ENCODE measurements at places on chromosomes 3 and 15.
A peak's percentile ranks its signal among the peaks of the same experiment; 100 is the strongest.

GRCh38 chr3:190108804-190109203, 11.9 kb downstream of the P3H2 start:
- no peak for DNase-seq

DNA sequence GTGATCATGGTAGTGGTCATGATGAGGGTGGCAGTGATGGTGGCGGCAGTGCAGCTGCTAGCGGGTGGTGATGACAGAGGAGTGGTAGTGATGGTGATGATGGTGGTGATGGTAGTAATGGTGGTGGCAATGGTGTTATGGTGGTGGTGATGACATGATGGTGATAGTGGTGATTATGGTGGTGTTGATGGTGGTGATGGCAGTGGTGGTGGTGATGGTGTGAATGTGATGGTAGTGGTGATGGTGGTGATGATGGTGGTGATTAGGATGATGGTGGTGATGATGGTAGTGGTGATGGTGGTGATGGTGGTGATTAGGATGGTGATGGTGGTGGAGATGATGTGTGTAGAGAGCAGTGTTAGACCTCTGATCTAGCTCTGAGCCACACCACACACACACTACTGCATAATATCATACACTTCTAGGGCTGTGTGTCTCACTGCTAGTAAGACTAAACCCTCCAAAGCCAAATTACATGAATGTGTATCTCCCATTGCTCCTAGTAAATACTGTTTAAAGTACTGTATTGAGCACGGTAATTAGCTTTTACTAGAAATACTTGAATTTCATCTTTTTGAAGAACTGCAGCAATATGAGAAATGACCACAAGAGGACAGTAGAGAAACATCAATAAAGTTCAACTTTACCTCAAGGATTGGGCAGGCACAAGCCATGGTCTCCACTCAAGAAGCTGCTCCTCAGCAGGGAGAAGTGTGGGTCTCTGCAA, 28.8 kb downstream of the TMED3 start:
- no peak for DNase-seq

DNA sequence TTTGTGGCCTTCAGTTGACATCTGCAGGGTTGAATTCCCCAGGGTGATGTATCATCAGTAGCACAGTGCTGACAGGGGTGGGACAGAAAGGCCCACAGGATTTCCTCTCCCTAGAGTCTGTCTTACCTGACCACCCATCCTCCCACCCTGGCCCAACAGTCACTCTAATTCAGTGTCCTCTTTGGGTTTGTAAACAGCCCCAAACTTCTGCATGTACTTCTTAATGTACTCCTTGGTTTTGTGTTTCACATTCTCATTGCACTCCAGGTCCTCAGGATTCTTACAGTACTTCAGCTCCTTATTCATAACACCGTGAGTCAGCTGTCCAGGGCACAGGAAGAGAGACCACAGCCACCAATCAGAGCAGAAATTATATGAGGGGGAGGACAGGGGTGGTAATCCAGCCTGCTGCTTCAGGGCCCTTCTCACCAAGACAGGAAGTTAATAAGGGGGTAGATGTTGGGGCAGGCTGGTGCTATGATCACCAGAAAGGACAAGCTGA, 37.5 kb downstream of the NBEAL2 start:
- DNase-seq = peak; percentile 31

DNA sequence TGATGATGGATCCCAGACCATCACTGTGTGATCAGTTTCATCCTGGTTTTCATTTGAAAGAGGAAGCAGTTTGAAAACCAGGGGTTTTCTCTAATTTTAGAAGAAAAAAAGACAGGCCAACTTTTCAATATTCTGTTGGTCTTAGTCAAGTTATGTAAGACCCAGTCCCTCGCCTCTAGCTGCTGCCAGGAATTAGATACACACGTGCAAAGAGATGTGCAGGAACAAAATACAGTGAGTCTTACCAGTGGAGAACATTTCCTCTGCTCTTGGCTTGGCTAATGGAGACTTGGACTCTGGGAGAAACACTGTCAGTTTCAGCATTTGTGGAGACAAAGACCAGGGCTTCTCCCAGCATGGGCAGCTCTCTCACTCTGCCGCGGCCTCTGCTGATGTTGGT, 214.9 kb upstream of the C2CD4B start:
- no peak for DNase-seq

- no peak for DNase-seq
These were observed 24.6 kb upstream of the DMXL2 start for GRCh38 chr15:51647128-51647562.

GRCh38 chr3:132843851-132844553, 121.8 kb upstream of the NPHP3 start:
- DNase-seq = no peak

DNA sequence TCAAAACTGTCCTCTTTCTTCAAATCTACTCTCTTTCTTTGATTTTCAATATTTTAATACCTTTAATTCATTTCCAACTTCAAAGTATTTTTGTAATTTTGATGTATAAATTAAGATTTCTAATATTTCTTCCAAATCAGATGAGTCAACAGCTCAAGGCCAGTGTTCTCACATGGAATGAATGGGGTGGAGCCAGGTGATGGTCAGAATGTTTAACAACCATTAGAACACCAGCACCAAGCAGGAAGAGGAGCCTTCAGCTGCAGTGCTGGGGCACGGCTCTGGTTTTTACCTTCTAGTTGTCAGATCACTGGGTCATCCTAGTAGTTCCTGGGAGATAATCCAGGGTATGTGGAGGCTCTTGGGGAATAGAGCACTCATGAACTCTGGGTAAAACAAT, 494.5 kb upstream of the PDZRN3 start:
- DNase-seq = no peak

DNA sequence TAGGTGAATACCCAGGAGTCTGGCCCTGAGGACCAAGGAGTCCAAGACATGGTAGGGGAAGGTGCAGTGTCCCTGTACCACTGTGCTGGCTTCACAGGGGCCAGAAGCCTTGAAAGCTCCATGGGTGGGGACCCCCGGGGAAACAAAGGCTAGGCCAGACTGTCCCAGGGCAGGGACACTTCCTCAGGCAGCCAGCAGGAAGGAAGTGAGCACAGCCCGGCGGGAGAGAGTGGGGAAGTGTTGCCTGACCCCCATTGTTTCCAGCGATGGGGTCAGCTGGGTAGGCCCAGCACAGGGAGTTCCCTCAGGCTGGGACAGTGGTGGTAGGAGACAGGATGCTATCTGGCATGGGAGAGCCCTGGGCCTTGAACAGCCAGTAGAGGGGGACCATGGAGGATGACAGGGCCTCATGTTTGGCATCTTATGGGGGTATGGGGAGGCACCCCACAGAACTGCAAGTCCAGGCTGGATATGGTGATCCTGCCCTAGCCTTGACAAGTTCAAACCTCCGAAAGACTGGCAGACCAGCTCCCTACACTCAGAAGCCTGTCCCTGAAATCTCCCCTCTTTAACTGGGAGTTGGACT, 1.2 kb upstream of the HYAL2 start:
- DNase-seq = no peak

- DNase-seq = no peak
These were observed 14.0 kb downstream of the TMEM158 start for GRCh38 chr3:45212095-45212468.

GRCh38 chr15:26698555-26698954, 74.3 kb downstream of the GABRB3 start:
- DNase-seq = no peak

DNA sequence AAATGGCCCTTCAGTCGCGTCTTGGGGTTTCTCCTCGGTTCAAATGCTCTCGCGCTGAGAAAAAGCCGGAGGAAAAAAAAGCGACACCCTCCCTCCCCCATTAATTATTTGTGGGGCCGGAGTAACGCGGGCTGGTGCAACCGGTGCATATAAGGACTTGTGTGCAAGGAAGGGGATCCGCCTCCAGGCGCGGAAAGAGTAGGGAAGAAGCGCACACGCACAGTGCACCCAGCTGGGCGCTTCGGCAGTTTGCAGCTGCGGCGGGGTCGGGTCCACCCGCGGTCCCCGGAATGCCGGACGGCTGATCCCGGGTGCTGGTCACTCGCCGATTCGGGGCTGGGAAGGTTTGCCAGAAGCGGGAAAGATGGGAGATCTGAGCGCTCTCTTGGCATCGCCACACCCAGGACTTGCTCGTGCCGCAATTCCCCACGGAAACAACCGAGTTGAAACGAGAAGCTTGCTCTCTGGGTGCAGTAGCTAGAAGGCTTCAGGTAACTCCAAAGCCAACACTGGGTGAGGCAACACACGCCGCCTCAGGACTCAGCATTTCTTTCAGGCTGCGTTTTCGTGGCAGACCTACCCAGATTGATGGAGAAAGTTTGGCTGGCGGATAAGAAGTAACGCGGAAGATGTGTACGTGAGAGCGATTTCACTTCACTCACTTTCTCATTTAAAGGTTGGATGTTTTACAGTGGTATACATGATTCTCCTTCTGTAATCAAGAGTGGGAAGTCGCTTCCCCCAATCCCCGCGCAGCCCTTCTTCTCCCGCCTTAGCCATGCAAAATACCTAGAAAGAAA, 720 bp upstream of the TNIK start:
- DNase-seq = peak; percentile 42

GRCh38 chr3:188284455-188285212, 130.7 kb downstream of the LPP start:
- peak; percentile 71 for DNase-seq

DNA sequence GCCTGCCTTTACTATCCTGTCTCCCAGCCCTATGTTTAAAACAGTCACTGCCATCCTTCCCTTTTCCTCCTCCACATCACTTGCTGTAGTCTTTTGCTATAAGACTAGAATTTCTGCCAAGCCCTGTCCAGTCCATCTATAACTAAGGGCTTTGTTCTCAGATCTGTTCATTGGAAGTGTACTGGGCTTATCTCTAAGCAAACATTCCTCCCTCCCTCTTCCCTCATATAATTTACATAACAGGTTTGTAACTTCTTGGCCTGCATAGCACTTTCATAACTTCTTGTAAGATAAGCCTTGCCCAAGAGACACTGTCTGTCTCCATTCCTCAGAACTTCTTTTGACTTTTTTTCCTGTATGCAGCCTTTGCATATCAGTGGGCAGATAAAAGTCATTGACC, 16.7 kb downstream of the TPRG1 start:
- DNase-seq = no peak

DNA sequence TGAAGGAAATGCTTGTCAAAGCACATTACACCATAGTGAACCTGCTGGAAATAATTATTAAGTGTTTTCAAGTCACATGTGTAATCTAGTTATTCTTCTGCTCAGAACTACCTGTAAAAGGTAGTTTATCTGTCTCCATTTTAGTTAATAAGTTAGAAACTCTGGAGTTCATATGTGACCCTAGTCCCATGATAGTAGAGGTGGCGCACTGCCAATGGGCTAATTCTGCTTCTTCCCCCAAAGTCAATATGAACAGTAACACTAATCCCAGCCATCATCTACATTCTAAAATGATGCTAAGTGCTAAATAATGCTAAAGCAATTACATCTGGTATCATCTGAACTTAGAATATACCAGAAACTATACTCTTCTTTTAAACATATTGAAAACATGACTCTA, 361.0 kb upstream of the NECTIN3 start:
- DNase-seq = no peak

- DNase-seq = no peak
These were observed 232.1 kb downstream of the NR1D2 start for GRCh38 chr3:24177201-24177600.

GRCh38 chr3:146503461-146504202, 34.3 kb upstream of the PLSCR2 start:
- no peak for DNase-seq

- no peak for DNase-seq
These were observed 26.5 kb upstream of the PSMD6 start for GRCh38 chr3:64049832-64050231.

DNA sequence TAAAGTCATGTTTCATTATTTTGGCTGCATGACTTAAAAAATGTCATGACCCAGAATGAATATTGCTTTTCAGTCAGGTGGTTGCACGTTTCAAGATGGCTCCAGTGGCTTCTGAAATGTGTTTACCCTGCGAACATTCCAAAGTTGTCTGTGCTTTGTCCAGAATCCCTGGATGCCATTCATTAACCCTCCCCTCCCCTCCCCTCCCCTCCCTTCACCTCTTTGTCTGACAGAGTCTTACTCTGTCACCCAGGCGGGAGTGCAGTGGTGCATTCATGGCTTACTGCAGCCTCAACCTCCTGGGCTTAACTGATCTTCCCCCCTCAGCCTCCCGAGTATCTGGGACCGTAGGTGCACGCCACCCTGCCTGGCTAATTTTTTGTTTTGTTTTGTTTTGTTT, 308.0 kb downstream of the PTPRG start:
- DNase-seq = no peak

DNA sequence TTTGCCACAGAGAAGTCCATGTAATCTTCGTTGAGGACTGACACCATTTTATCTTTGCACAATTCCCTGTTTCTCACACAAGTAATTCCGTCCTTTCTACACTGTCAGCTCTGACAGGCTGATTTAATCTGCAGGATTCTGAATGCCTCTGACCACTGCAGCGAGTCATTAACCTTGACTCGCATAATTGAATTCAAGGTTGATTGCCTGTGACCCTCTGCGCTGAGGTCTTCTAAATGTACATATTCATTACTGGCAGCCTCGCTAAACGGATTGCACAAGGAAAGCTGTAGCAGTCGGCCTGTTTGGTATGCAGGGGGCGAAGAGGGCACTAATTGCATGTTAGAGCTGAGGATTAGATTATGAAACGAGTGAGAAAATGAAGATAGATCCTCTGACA, 147.8 kb downstream of the SHOX2 start:
- DNase-seq = no peak

- DNase-seq = no peak
These were observed 115.4 kb upstream of the PRICKLE2 start for GRCh38 chr3:64340641-64341101.

GRCh38 chr3:9715764-9716437, 12.3 kb downstream of the CPNE9 start:
- DNase-seq = peak; percentile 53

DNA sequence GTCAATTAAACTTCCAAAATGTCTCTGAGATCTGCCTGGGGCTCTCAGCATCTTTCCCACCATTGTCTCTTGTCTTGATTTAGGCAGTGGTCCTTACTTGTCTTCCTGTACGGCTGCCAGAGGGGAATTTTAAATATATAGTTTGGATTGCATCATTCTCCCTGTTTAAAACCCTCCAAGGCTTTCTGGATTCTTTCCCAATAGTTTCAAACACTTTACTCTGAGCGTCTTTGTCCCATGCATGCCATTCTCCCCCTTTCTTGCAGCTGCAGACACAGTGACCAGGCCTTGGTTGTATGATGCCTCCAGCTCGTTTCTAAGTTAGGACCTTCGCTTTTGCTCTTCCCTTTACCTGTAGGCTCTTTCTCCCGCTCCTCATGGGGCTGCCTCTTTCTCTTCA, 323.3 kb upstream of the CTNNB1 start:
- no peak for DNase-seq

GRCh38 chr3:188711881-188712247, 459.9 kb upstream of the TPRG1 start:
- DNase-seq = no peak

Measured in stimulated activated CD4-positive, alpha-beta T cell treated with anti-CD3 and anti-CD28 coated beads, Interleukin-4, amount 100 ng/mL, for 24 hours (primary cell).